Fibroblast of skin of right biceps (primary cell): ENCODE measurements at places on chromosomes 13 and 19.
A peak's percentile ranks its signal among the peaks of the same experiment; 100 is the strongest.

DNA sequence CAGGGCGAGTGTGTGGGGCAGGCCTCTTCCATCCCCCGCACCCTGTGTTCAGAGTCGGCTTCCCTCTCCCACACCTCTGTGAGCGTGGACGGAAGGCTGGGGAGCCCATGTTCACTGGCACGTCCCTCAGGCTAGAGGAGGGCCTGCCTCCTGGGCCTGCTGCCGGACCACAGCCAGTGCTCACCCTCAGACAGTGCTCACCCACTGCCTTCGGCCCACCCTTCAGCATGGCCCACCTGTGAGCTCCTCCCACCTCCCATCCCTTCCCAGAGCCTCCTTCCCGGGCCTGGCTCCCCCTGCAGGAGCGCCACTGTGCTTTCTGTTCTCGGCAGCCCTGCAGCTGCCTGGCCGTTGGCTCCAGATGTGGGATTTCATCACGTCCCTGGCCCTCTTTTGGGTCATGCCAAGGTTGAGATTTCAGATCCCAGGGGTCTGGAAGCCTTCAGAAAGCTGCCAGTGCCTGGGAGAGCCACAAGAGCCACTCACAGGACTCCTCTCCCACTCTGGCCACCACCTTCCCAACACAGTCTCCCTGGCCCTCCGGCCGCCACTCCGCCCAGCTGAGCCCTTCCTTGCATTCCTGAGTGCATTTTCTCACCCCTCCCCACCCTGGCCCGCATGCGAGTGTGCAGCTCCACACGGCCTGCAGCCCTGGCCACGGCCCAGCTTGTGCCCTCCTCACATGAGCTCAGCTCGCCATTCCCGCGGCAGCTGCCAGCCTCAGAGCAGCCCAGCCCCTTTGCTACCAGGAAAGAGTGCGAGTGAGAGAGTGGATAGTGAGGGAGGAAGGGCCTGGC, 25.3 kb downstream of the CAPN12 start:
- DNase-seq, result peak; percentile 40

- no peak for DNase-seq
Measured at GRCh38 chr19:18576383-18576782, 4.7 kb downstream of the UBA52 start.

DNA sequence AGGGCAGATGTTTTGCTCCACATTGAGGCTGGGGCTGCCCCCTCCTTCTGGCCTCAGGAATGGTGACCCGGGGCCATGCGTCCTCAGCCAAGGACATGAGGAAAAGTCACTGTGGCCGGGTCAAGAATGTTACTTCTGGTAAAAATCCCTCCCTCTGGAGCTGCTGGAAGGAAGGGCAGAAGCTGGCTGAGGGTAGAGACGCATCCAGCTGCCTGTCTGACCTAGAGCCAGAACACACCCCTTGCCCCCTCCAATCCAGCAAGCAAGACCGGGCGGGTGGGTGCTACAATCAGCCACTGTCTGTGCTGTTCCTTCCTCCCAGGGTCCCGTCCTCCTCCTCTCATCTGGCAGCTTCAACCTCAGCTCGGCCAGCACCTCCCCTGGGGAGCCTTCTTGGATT, 59.0 kb downstream of the PTPRS start:
- DNase-seq, result no peak

DNA sequence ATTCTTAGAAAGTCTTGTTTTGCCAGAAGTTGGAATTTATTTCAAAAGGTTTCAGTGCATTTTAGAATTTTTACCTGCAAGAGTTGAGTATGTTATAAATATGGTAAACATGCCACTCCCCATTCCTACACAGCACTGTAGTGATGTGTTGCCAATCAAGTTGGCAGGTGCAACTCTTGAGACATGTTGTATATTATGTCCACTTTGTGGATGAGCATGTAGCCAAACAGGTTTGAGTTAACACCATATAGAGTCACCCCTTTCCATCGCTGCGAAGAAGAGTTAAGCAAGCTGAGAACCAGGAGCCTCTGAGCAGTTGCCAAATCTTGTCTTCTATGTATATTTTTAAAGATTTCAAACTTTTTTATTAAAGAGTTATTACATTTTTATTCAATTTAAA, 359.8 kb downstream of the LMO7 start:
- DNase-seq, result no peak

GRCh38 chr13:107734891-107735625, 480.3 kb downstream of the LIG4 start:
- DNase-seq, result no peak

DNA sequence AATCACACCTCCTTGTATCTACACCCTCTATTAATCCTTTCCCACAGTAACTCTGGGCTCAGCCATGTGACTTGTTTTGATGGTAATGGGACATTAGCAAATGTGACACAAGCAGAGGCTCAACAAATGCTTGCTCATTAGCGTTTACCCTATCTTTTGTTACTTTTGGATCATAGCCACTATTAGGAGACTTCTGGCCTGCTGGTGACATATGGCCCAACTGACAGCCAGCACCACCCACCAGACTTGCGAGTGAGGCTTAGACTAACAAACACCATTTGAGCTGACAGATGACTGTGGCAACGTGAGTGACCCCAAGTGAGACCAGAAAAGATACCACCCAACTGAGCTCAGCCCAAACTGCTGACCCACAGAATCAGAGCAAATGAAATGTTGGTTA, 154.1 kb downstream of the OLFM4 start:
- no peak for DNase-seq

DNA sequence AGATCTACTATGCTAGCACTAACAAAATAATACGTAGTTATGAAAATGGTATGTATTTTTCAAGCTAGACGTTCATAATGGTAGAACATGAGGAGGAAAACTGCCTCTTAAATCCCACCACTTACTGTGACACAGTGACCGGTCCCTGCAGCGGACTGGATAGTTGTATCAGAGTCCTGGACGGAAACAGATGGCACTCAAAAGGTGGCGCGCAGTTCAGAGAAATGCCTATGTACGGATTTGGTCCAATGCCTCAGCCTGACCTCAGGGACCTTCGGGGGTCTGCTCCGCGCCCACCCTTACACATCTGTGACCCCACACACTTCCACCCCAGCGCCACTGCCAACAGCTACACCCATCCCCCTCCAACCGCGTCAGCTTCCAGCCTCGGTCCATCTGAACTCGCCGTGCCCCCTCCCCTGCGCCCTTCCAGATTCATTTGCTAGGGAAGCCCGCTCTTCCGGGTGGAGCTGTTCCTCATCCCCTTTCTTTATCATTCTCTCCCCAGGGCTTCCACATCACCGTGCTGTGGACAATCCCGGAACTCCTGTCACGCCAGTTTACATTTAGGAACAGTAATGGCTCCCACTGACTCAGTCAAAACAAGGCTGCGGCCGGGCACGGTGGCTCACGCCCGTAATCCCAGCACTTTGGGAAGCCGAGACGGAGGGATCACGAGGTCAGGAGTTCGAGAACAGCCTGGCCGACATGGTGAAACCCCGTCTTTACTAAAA, 792 bp upstream of the LENG8 start:
- peak; percentile 63 for DNase-seq

GRCh38 chr13:50459658-50460057, 383.8 kb downstream of the DLEU7 start:
- no peak for DNase-seq

- DNase-seq, result peak; percentile 52
Measured at GRCh38 chr19:55082020-55082851, 6.6 kb downstream of the EPS8L1 start.

DNA sequence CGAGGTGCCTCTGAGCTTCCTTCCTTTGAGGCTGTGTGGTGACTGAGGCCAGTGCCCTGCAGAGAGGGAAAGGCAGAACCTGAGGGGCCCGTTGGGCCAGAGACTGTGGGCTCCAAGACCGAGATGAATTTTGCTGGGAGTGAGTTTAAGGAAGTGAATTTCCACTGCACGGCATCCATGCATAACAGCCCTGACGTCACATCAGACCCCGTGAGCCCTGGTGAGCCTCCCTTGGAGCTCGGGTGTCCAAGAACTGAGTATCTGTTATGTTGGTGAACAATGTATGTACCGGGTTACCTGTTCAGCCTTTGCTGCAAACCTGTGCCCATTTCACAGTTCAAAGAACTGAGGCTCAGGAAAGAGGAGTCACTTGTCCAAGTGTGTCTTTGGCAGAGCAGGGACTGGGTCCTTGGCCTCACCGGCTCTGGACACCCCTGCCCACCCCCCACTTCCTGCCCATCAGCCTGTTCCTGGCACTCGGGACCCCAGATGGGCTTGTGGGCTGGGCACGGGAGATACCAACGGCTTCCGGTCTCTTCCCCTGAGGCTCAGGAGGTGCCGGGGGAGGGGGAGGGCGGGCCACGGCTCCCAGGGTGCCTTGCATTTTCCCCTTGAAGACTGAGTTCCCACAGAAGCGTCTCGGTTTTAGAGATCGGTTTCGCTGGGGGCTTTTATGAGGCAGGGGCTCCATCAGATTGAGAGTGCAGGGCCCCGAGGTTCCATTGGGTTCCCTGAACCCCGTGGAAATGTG, 33.7 kb downstream of the NFILZ start:
- DNase-seq, result no peak

GRCh38 chr19:6997679-6998445, 23.4 kb downstream of the MBD3L2B start:
- DNase-seq, result no peak

GRCh38 chr13:66139701-66140100, 1090.4 kb downstream of the PCDH9 start:
- no peak for DNase-seq

DNA sequence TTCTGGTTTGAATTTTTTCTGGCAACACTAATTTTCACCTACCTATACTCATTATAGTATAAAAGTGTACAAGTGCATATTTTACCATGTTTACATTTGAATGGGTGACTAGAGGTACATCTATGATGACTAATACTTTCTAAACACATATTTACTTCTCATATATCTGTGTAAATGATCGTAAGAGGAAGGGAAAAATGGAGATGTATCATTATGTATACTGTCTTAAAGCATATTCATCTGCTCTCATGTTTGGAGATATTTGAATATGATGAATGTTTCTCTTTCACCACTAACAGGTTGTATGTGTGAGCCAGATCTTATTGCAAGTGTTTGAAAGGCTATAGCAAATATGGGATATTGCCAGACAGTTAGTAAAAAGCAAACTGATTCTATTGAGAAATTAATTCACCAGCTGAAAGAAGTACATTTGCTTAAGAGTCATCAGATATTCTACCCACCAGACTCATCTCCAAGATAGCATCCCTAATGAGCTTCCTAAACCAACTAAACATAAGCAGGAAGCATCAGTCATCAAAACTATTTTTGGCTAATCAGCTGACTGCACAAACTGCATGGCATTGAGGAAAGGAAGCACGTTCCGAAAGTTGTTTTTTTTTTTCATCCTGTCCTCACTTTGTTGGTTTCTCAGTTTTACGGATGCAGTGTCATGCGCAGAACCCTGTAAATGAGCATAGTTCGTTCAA, 738.2 kb downstream of the GPC5 start:
- peak; percentile 49 for DNase-seq

- DNase-seq, result no peak
Measured at GRCh38 chr19:40420451-40420765, 5.4 kb downstream of the SERTAD1 start.

- peak; percentile 54 for DNase-seq
Measured at GRCh38 chr13:19601749-19602725, 31.4 kb upstream of the MPHOSPH8 start.

GRCh38 chr19:51461723-51462161, 3.5 kb upstream of the SIGLEC8 start:
- no peak for DNase-seq

DNA sequence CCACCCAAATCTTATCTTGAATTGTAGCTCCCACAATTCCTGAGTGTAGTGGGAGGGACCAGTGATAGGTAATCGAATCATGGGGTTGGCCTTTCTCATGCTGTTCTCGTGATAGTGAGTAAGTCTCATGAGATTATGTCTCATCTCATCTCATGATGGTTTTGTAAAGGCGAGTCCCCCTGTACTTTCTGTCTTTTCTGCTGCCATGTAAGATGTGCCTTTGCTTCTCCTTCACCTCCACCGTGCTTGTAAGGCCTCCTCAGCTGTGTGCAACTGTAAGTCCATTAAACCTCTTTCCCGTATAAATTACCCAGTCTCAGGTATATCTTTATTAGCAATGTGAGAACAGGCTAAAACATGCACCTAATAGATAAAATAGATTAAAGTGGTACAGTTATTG, 756.4 kb upstream of the SLITRK5 start:
- no peak for DNase-seq

DNA sequence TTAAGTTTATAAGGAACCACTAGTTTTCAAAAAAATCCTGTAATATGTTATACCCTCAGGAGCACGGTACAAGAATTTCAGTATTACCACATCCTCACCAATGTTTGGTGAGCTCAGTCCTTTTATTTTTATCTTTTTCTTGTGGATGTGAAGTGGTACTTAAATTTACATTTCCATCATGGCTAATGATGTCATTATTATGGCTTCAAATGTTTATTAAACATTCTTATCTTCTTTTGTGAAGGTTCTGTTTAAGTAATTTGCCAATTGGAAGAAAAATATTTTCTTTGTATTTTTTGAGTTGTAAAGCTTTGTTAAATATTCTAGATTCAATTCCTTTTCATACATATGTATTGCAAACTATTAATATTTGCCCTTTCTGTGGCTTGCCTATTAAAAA, 291.0 kb downstream of the ENOX1 start:
- no peak for DNase-seq

GRCh38 chr19:37948362-37948761, 41.4 kb downstream of the SIPA1L3 start:
- DNase-seq, result no peak

- peak; percentile 73 for DNase-seq
Measured at GRCh38 chr19:7772752-7773291, 9.8 kb downstream of the CLEC4M start.

DNA sequence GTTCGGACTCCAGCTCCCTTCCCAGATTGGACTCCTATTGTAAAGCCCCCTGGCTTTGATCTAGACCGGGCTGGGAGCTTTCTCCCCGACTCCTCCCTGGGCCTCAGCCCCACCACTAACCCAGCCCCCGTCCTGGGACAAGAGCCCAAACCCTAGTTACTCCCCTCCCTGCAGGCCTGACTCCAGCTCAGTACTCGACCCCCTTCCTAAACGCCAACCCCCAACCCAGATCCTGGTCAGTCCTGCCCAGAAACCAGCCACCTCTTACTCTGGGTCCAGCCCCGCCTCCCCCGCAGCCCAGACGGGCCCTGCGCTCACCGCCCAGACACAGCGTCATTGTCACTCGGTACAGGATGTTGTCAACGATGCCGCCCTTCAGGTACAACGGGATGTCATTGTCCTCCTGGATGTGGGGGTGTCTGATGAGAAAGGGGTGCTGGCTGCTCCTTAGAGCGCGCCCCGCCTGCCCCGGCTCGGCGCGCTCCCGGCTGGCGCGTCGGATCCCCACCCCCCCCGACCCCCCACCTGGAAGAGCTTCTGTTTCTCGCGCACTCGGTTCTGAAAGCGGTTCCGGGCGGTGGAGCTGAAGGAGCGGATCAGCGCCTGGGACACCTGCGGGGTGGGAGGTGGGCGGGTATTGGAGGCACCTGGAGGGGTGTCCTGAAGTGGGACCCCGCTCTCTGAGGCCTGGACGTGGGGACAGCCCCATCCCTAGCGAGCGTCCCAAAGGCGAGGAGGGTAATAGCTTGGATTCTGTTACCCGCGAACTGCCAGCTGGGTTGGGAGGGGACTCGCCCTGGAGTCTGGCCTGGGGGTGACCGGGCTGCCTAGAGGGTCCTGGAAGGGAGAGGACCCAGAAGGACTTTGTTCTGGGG, 866 bp downstream of the COX7A1 start:
- no peak for DNase-seq

GRCh38 chr13:44273991-44274770, 99.4 kb upstream of the SERP2 start:
- DNase-seq, result no peak

- DNase-seq, result peak; percentile 83
Measured at GRCh38 chr13:99432609-99433542, 68.4 kb upstream of the TM9SF2 start.
